ENCODE measurements at places on chromosomes 16 and 17.
A peak's percentile ranks its signal among the peaks of the same experiment; 100 is the strongest.

- no peak for DNase-seq
Observed at GRCh38 chr16:15518381-15519351, 84.3 kb downstream of the BMERB1 start.

DNA sequence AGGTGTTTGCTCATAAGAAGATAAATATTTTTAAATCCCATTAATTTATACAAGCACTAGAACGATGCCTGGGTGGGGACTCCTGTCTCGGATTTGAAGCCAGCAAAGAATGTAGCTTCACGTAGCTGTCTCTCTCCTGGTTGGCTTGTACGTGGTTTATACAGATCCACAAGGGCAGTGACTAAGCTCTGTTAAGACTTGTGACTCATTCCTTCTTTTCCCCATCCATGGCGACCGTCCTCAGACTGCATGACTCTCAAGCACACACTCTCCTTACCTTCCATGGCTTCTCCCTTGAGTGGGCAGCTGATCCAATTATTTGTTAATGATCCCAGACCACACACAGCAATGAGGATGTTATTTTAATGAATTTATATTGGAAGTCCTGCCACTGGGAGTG lies 679.7 kb upstream of the SOX9 start:
- DNase-seq: no peak

DNA sequence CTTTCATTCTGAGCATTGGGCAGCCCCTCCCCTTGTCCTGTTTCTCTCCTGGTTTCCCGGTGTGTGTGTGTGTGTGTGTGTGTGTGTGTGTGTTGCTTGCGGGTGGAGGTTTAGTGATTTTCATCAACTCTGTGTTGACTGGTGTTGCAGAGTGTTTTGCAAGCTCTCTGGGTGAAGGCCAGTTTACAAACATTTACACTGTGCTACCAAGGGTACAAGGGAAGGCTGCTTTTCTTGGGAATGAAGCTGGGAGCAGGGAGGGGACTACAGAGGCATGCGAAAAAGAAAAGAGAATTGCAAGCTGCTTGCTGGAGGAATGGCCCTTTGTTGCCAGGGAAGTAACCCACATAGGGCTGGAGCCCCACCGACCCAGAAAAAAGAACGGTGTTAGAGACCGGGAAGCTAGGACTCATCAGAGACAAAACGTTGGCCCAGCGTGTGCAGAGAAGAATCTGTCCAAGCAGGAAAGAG lies 29.6 kb downstream of the HS3ST3B1 start:
- DNase-seq: no peak

DNA sequence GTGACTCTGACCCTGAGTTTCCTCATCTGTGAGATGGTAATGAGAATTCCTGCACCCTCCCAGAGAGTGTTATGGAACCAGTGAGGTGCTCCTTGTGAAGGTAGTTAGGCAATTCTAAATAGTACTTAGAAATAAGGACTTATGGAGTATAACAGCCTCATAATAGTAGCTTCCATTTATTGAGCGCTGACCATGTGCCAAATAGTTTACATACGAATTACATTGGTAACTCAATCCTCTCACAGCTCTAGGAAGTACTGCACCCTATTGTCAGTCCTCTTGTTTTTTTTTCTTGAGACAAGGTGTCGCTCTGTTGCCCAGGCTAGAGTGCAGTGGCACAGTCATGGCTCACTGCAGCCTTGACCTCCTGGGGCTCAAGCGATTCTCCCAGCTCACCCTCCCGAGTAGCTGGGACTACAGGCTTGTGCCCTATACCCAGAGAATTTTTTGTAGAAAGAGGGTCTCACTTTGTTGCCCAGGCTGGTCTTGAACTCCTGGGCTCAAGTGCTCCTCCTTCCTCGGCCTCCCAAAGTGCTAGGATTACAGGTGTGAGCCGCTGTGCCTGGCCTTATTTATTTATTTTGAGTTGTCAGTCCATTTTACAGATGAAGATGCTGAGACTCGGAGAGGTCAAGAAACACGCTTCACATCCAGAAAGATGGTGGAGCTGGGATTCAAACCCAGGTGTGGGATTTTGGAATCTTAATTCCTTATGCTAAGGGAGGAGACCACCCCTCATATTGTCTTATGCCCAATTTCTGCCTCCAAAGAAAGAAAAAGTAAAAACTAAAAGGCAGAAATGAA lies 2.9 kb downstream of the TNS4 start:
- DNase-seq: peak; percentile 53

DNA sequence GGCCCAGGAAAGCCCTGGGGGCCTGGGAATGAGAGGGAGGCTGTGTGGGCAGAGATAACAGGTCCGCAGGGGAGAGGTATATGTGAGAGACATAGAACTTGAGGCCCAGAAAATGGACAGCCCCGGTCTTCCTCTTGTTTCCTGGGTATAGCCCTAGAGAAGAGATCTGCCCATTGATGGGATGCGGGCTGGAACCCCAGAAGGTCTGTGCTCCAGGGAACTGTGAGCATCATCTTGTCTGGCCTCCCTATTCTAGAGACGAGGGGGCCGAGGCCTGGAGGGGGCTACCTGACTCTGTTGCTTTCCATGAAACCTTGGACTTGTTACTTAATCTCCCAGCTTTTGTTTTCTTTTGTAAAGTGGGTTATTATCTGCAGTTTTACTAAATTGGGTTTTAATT lies 53.9 kb downstream of the NKD1 start:
- DNase-seq: no peak

DNA sequence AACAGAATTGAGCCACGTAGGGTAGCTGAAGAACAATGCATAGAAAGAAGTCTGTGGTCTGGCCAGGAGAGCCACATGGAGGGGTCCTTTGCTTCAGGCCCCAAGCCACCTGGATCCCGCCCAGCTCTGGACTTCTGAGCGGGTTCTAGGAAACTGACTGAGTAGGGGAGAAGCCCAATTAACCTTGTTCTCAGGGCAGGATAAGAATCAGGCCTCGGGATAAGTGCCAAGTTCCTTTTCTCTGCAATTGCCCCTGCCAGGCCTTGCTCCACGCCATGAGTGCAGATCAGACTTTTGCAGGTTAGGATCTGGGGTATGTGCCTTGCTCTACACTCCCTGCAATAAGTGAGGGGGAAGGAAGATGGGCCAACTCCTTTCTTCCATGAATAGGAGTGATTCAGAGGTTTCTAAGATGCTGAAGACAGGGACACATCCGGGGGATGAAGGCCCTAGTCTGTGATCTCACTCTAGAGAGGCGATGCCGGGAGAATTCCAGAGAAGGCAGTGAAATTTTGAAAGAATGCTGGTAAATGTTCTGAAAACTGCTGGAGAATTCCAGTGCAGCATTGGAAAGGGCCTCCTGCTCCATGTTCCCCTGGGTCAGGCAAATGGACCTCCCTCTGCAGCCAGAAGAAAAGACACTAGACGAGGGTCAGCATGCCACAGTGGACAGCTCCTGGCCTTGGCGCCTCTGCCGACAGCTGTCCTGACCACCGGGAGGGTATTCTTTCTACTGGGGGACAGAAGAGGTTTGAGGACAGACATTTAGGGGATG lies 5.8 kb downstream of the NEUROD2 start:
- no peak for DNase-seq

DNA sequence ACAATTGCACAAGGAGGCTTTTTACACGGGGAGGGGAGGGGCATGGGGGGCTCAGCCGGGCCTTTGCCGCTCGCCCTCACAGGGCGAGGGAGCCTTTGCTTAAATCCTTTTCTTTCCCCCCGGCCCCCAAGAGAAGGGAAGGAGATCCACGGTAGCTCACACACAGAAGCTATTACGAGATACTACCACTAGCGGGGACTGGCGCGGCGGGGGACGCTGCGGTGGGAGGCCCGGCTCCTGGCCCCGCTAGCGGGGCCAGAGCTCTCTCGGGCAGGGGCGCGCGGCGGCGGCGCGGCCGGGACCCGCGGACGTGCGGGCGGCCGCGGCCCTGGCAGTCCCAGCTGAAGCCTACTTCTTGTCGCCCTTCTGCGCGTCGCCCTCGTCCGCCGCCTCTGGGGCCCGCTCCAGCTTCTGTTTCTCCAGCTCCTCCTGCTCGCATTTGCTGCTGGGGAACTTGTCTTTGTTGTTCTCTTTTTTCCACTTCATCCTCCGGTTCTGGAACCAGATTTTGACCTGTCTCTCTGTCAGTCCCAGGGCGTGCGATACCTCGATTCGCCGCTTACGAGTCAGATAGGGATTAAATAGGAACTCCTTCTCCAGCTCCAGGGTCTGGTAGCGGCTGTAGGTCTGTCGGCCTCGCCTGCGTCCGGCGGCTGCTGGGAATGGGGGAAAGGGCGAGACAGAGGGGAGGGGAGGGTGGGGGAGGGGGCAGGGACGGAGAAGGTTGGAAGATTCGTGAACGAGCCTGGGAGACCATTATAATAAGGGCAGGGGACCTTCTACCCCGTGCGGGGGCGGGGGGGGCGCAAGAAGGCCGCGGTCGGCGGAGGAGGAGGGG lies 2.0 kb downstream of the HOXB8 start:
- DNase-seq: no peak

DNA sequence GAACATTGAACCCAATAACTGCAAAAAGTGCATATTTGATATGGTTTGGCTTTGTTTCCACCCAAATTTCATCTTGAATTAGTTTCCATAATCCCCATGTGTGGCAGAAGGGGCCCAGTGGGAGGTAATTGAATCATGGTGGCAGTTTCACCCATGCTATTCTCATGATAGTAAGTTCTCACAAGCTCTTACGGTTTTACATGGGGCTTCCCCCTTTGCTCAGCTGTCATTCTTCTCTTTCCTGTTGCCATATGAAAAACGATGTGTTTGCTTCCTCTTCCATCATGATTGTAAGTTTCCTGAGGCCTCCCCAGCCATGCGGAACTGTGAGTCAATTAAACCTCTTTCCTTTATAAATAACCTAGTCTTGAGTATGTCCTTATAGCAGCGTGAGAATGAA lies 127.6 kb downstream of the CHD9NB start:
- DNase-seq: no peak
